ENCODE measurements at places on chromosomes 3 and 15. TPM values are rescaled to one million over a fixed set of nuclear protein-coding genes. Genes with fewer than 3 reads are reported as not detected.

The TMCO5A gene
- not detected for polyA plus RNA-seq

The FRG2C gene
- not detected for polyA plus RNA-seq

The ROBO2 gene
- polyA plus RNA-seq = 1.3 TPM

The IL5RA gene
- polyA plus RNA-seq = 0.07 TPM

The OXTR gene
- polyA plus RNA-seq = not detected

The ASB7 gene
- polyA plus RNA-seq = 3.0 TPM

The FAM131A gene
- 13.9 TPM for polyA plus RNA-seq

The PTH1R gene
- polyA plus RNA-seq = 44.7 TPM

The OIP5 gene
- polyA plus RNA-seq = 0.39 TPM

The SERPINI1 gene
- polyA plus RNA-seq = 15.0 TPM

The MYLK gene
- 33.0 TPM for polyA plus RNA-seq

The ACP3 gene
- polyA plus RNA-seq = 1.7 TPM

The AMIGO3 gene
- 0.88 TPM for polyA plus RNA-seq

The CRABP1 gene
- polyA plus RNA-seq = 0.82 TPM

The MRPL47 gene
- polyA plus RNA-seq = 28.3 TPM

The SCG3 gene
- 0.39 TPM for polyA plus RNA-seq

The HTR3E gene
- not detected for polyA plus RNA-seq

The CHRM5 gene
- not detected for polyA plus RNA-seq

The ZNF774 gene
- 1.1 TPM for polyA plus RNA-seq

The NRROS gene
- polyA plus RNA-seq = 5.1 TPM

The WNT5A gene
- polyA plus RNA-seq = 1.1 TPM

The GREM1 gene
- polyA plus RNA-seq = 1.5 TPM

The ACTC1 gene
- 0.32 TPM for polyA plus RNA-seq

The KBTBD8 gene
- polyA plus RNA-seq = 0.23 TPM

The EAF2 gene
- polyA plus RNA-seq = 5.4 TPM

The FBXW12 gene
- 1.5 TPM for polyA plus RNA-seq

The KNL1 gene
- polyA plus RNA-seq = 0.12 TPM

The TMOD2 gene
- 2.2 TPM for polyA plus RNA-seq

The GRAMD1C gene
- polyA plus RNA-seq = 8.7 TPM

The SST gene
- polyA plus RNA-seq = 4.0 TPM

The TLR9 gene
- 0.22 TPM for polyA plus RNA-seq

The USP8 gene
- 28.3 TPM for polyA plus RNA-seq

The PRR20G gene
- not detected for polyA plus RNA-seq

The AHSG gene
- not detected for polyA plus RNA-seq

The SI gene
- 0.12 TPM for polyA plus RNA-seq

The RBPMS2 gene
- polyA plus RNA-seq = 22.8 TPM

The PPP1R14D gene
- polyA plus RNA-seq = not detected

The CCR3 gene
- 0.04 TPM for polyA plus RNA-seq

The ZNF385D gene
- 3.9 TPM for polyA plus RNA-seq

The CHRNA5 gene
- polyA plus RNA-seq = 1.3 TPM

The GABRB3 gene
- 2.1 TPM for polyA plus RNA-seq

The ITGB5 gene
- 50.0 TPM for polyA plus RNA-seq

The SNX22 gene
- 0.90 TPM for polyA plus RNA-seq

The IQCF5 gene
- not detected for polyA plus RNA-seq

The TUBGCP4 gene
- polyA plus RNA-seq = 5.2 TPM

The ATP2C1 gene
- polyA plus RNA-seq = 21.5 TPM

The CCR9 gene
- polyA plus RNA-seq = 0.06 TPM

The WDR93 gene
- polyA plus RNA-seq = 0.92 TPM

The HACL1 gene
- polyA plus RNA-seq = 14.3 TPM

The GOLGA8S gene
- polyA plus RNA-seq = 0.18 TPM

The ANKUB1 gene
- 0.03 TPM for polyA plus RNA-seq

The ZIC4 gene
- not detected for polyA plus RNA-seq

The RTP3 gene
- polyA plus RNA-seq = not detected
